ENCODE measurements at places on chromosomes 7 and 10.

GRCh38 chr7:20504060-20504459, 111.4 kb upstream of the ABCB5 start:
- DNase-seq, result no peak

DNA sequence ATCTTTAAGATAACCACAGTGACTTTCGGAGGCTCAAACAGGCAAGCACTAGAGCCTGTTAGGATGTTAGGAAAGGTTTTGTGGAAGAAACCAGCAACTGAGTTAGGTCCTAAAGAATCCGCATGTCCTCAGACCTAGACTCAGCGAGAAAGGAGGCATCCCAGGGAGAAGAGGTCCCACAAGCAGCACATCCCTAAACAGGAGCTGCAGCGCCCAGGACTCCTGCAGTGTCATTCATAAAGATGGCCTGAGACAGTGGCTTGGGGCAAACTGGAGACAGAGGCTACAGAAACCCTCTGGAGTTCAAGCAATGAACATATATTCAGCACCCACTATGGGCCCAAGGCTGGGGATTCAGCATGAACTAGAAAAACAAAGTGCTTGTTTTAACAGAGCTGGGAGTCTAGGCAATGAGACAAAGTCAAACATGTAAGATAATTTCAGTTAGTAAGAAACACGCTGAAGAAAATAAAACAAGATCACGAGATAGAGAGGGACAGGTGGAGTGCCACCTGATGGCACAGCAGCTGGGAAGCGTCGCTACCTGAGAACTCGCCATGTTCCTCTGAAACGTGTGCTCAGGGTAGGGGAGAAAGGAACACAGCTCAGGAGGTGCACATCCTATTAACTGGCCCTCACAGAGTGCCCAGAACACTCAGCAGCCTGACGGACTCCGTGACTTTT, 48.1 kb downstream of the PARD3 start:
- no peak for DNase-seq

- no peak for DNase-seq
Observed at GRCh38 chr7:1377111-1377909, 82.0 kb downstream of the MICALL2 start.

DNA sequence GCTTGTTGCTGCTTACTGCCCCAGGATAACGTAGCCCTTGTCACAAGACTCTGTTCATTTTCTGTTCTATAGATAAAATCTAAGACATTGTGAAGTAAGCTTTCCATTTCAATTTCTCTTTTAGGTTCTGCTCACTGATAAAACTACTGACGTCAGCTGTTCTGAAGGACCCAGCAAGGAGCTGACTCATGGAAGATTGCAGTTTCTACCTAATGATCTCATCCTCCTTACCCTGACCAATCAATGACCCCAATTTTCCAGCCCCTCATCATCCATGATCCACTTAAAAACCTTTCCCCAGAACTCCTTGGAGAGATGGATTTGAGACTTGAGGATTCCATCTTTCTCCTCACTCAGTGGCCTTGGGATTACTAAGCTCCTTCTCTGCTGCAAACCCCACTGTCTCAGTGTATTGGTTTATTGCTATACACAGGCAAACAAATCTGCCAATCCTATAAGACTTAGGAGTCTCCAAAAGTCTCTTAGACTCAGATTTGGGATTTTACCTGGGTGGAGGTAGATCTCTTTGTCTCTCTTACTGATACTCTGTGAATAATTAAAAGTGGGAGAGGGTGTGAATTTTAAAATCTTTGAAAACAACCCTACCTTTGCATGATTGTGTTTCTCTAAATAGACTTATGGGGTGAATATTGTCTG, 109.2 kb upstream of the TRIM24 start:
- DNase-seq, result no peak

GRCh38 chr7:99709260-99709659, 25.7 kb downstream of the CYP3A7 start:
- DNase-seq, result no peak

DNA sequence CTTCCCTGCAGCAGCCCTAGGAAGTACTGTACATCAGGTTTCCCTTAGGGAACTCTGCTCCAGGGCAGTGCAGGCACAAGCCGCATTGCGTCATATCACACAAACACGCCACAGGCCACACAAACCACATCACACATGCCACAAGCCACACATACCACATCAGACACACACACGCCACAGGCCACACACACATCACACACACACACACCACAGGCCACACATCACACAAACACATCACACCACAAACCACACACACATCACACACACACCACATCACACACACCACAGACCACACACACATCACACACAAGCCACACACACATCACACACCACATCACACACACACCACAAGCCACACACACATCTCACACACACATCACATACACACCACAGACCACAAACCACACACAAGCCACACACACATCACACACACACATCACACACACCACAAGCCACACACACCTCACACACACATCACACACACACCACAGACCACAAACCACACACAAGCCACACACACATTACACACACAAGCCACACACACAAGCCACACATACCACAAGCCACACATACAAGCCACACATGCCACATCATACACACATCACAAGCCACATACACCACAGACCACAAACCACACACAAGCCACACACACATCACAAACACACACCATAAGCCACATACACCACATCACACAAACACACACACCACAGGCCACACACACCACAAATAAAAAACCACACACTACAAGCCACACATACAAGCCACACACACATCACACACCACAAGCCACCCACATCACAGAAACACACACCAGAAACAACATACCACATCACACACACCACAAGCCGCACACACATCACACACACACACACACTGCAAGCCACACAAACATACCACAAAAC, 53.4 kb downstream of the TMEM209 start:
- peak; percentile 47 for DNase-seq

DNA sequence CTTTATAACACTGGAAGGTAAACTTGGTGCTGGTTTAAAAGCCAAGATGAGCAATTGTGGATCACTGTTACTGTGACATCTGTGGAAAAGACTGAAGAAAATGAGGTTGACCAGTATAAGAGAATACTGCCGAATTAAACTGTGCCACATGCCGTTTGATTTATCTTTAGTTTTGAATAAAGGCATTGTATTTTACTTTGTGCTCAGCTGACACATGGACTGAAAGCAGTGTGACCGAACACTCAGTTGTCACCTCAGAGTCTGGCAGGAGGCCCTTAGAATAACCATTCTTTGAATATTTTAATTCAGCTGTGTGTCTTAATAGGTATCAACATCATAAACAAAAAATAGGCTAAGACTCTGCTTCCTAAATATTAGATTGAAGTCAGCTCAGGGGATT, 133.7 kb upstream of the GJD4 start:
- DNase-seq, result no peak

- DNase-seq, result no peak
Observed at GRCh38 chr7:78218051-78218450, 419.5 kb downstream of the PHTF2 start.

- DNase-seq, result no peak
Observed at GRCh38 chr10:96986200-96986856, 154.2 kb downstream of the LCOR start.

- DNase-seq, result no peak
Observed at GRCh38 chr7:146235195-146235594, 118.6 kb downstream of the CNTNAP2 start.

- DNase-seq, result no peak
Observed at GRCh38 chr7:27179030-27179429, 4.9 kb upstream of the HOXA10 start.

DNA sequence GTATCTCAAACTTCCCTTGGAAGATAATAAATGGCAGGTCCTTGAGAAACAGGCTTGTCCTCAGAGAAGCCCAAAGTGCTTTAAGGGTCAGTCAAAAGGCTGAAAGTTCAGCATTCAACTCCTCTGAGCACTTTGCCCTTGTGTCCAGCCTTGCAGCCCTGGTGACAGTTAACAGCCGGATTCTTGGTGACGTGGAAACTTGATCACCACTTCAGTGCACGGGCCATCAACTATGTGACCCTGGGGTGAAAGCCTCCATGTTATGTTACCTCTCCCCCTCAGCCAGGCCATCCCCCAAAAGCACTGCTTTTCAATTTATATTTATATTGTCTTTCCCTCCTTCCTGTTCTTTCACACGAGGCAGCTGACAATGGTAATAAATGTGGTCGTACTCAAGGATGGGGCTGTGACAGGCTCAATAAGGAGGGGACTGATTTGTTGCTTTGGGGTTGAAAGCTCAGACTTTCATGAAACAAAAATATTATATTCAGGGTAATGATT, 164.0 kb upstream of the NRP1 start:
- no peak for DNase-seq

- no peak for DNase-seq
Observed at GRCh38 chr7:54788664-54789063, 29.7 kb upstream of the SEC61G start.

DNA sequence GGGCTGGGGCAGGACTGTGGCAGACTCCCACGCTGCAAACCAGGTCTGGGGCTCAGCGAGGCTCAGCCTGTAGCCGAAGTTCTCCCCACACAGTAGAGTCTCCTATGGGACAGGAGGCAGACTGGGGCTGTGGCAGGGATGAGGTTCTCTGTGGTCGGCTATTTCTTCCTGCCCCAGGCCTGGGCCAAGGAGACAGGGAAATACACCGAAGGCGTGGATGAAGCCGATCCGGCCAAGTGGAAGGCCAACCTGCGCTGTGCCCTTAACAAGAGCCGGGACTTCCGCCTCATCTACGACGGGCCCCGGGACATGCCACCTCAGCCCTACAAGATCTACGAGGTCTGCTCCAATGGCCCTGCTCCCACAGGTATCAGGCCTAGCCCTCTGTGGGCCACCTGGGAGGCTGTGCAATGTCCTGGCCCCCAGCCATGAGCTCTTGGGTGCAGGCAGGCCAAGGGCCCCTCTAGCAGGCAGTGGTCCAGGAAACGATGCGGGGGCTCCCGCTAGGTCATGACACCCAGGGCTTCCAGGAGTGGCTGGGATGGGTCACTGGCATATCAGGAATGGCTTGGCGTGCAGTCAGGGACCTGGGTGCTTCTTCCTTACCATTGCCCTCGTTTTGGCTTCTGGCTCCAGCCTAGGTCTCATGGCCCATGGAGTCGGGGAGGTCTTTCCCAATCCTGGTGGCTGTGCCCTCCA, 8.1 kb downstream of the IRF5 start:
- no peak for DNase-seq

Data from CD4-positive, alpha-beta T cell treated with Interferon gamma for 1 hour (primary cell).